ENCODE measurements at places on chromosomes 6 and 20.

GRCh38 chr20:59933849-59934585, 580 bp upstream of the SYCP2 start:
- peak; percentile 84 for DNase-seq

DNA sequence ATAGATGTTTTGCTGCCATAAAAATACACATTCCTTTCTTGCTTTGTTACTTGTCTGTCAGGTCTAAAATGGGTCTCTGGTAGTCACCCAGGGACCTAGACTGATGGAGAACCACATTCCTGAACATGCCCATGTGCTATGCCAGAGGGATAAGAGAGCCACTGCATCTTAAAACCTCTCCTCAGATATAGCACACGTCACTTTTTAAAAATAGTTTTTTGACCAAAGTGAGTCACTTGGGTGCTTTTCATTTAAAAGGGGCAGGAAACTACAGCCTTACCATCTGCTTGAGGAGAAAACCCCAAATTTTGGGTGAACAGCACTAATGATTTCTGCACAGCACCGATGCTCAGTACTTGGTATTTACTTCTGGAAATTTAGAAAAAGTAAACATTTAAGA, 197.8 kb downstream of the OGFRL1 start:
- DNase-seq = no peak

DNA sequence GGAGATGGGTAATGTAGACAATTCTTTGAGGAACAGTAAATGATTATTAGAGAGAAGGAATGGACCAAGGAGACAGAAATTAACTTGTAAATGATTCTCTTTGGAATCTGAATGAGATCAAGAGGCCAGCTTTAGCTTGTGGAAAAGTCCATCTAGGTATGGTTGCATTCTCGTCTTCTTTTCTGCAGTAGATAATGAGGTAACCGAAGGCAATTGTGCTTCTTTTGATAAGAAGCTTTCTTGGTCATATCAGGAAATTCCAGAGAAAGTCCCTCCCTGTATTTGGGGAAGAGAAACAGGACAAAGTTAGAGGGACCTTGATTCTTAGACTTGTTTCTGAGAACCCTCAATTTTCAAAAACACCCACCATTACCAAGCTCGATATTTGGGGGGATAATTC, 109.1 kb upstream of the PRSS16 start:
- DNase-seq = no peak

DNA sequence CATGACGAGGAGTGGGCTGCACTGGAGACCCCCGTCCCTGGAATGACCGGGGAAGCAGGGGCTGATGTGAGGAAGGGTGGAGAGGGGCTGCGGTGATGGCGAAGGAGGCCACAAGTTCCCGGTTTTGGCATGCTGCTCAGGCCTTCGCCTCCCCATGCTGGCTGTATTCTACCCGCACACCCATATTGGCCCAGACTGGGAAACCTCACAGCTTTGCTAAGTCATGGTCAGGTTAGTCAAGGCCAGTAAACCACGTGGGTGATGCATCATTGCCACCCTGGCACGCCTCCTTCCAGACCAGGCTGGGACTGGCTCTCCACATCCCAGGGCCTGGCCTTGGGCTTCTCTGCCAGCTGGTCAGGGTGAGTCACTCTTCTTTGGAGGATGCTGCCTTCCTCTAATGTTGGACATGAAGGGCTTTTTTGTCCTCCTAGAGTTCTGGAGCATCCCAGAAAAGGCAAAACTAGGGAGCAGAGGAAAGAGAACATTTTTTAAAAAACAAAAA, 53.8 kb downstream of the PCNA start:
- no peak for DNase-seq

DNA sequence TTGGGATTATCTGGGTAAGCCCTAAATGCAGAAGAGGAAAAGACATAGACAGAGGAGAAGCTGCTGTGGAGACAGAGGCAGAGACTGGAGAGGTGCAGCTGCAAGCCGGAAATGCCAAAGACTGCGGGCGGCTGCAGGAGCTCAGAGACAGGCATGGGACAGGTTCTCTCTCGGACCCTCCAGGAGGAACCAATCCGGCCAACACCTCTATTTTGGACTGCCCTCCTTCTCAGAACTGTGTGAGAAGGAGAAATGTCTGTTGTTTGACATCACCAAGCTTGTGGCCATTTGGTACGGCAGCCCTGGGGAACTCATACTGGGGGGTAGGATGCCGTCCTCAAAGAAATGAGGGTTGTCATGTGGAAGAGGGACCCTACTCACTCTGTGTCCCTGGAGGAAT, 95.0 kb downstream of the DHX35 start:
- DNase-seq = no peak

GRCh38 chr6:31779908-31780307, 2.8 kb upstream of the VWA7 start:
- no peak for DNase-seq

DNA sequence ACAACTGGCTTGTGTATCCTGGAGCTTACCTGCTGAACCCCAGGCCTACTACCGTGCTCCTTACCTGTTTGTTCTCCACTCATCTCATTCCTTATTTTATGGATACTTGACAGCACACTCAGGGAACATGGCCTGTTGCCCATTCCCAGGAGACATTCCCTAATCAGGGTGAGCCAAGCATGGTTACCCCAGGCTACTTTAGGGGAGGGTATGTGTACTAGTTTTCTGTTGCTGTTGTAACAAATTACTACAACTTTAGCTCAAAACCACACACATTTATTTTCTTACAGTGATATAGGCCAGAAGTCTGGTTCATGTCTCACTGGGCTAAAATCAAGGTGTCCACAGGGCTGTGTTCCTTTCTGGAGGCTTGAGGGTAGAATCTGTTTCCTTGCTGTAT, 15.0 kb upstream of the TRAM2 start:
- DNase-seq = no peak

DNA sequence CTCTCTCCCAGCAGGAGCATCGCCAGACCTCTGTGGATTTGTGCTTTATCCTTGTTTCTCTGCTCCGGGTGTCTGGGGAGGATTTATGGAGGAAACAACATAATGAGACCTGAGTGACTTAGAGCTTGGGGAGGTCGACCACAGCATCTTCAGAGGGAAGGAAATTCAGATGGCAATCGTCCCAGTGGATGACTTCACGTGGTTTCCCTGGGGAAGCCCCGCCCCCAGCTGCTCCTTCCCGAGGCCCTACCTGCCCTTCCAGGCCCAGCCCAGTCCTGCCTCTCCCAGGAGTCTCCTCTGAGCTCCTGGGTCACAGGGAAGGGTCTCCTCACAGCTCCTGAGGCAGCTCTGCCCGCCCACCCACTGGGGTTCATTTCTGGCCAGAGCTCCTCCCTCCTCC, 430.3 kb upstream of the SULF2 start:
- DNase-seq = no peak

- no peak for DNase-seq
Measured at GRCh38 chr20:6116758-6117157, 6.1 kb downstream of the FERMT1 start.

- no peak for DNase-seq
Measured at GRCh38 chr6:134880487-134881190, 69.3 kb downstream of the ALDH8A1 start.

- DNase-seq = no peak
Measured at GRCh38 chr20:59135093-59135492, 28.5 kb upstream of the ZNF831 start.

GRCh38 chr20:36591281-36591680, 14.3 kb upstream of the RAB5IF start:
- no peak for DNase-seq

DNA sequence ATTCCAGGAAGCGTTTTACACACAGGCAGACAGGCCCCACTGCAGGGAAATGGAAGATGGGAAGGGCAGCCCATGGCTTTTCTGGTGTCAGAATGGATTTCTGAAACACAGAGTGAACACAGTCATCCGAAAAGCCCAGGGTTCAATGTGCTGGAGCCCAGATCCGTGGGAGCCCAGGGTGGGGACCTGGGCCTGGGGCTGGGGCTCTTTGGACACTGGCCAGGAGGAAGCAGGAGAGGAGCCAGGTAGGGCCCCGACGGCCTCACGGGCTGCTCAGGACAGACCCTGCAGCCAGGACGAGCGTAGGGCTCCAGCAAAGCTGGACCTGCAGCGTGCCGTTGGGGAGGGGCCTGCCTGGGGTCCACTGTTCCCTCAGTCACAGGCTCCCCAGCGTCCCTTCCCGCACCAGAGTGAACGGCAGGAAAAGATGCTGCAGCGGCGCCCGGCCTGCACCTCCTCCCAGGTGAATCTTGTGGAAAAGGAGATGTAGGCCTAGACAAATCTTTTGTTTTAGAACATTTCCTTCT, 24.3 kb upstream of the LSM14B start:
- no peak for DNase-seq

DNA sequence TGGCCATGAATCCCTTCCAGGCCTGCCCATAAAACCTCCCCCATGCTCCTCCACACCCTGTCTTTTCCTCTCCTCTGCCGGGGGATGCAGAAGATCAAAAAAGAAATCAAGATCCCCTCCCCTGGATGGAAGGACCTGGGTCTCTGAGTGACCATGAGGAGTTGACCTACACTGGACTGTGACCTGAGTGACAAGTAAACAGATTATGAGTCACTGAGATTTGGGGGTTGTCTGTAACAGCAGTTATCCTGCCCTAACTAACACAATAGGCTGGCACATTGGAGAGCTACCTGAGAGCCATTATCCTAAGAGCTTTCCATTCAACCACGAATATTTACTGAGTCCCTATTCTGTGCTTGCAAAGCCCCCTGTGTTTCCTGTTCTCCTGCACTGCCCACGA, 28.4 kb upstream of the SIRPA start:
- no peak for DNase-seq

- DNase-seq = no peak
Measured at GRCh38 chr20:63025534-63026331, 19.0 kb upstream of the BHLHE23 start.

DNA sequence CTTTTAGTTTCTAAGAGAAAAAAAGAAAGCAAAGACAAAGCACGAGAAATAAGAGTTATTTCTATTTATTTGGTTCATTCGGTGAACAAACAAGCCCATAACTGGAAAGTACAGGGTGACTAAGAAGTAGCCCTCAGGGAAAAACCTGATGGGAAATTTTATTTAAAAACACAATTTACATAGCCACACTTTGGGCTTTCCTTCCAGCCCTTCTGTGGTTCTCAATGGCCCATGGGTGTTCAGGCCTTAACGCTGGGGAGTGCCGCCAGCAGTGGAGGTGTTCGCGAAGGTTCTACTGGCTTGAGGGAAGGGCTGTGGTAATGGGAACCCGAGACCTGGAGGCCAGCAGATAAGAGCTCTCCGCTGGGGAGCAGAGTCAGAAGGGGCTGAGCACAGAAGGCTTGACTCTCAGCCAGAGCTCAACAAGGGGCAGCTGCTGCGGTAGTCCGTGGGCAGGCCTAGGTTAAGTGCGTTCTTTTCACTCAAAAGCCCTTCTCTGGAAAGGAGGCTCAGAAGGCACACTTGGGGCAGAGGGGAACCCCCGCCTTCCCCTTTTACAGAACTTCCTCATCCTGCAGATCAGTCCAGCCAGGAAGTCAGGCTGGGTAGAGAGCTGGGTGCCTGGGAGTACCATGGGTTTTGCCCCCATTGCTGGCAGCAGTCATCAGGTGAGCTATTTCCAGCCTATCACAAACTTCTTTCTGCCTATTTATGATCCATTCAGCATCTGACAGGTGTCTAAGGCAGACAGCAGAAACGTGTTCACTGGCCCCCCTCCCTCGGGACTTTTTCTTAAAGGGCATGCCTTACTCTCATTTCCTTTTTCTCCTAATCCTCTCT, 8.8 kb upstream of the CD83 start:
- peak; percentile 34 for DNase-seq

DNA sequence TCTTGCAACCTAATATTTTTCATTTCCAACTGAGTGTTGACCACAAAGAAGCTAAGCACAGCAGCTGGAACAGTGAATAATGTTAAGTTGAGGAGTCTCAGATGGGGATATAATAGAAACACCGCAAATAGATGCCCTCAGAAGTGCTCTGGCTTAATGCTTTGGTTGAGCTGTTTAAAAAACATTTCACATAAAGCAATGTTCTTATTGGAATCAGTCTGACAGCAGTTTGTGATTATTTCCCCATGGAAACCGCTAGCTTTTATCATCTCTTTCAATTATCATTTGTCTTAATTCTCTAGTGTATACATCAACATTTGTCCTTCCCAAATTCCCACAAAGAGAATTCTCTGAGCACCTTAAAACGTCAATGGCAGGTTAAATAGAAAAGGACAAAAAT, 30.8 kb downstream of the METTL24 start:
- DNase-seq = no peak

DNA sequence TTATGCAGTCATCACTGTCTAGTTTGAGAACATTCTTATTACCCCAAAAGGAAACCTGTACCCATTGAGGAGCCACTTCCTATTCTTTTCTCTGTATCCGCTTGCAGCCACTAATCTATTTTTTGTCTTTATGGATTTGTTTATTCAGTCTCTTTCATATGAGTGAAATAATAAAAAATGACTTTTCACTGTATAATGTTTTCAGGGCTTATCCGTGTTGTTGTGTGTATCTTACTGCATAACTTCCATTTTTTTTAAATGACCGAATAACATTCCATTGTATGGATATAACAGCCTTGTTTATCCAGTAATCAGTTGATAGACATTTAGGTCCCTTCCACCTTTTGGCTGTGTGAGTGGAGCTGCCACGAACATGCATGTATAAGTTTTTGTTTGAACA, 86.6 kb downstream of the ZFAND3 start:
- no peak for DNase-seq

GRCh38 chr6:135906542-135906941, 55.0 kb downstream of the PDE7B start:
- no peak for DNase-seq
